ENCODE measurements at places on chromosomes 16 and 17.

DNA sequence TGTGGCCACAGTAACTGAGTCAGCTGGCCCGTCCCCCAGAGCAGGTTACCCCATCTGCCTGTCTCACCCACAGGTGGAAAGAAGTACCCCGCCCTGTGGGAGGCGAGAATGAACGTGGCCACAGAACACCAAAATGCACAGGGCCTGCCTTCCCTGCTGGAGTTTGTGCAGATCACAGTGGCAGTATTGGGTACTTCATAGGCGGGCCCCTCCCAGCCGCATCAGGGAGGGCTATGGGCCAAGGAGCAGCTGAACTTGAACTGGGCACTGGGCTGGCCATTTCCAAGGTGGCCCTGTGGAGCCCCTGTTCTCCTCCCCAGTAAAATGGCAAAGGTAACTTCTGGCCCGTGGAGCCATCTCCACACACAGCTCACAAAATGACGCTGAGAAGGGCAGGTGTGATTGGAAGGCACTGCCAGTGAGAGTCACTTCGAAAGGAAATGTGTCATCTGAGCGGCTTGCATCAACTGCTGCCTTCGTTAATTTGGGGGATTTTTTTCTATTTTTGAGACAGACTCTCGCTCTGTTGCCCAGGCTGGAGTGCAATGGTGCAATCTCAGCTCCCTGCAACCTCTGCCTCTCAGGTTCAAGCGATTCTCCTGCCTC, 162.9 kb downstream of the ENGASE start:
- DNase-seq: no peak

DNA sequence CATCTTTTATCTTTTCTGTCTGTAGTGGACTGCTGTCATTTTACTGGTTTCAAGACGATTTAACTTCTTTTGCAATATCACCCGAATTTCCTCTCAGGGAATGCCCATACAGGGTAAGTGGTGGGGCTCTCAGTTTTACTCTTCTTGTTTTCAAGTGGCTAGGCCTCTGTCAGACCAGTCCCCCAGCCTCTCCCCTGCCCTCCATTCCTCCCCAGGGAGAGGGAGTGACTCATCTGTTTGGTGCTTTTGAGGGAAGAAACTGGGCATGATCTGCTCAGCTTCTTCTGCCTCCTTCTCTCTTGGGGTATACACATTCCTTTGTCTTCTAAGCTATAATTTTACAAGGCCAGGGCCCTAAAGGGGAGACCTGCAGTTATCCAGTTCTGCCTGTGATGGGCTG, 332.0 kb downstream of the CBLN1 start:
- DNase-seq: no peak

DNA sequence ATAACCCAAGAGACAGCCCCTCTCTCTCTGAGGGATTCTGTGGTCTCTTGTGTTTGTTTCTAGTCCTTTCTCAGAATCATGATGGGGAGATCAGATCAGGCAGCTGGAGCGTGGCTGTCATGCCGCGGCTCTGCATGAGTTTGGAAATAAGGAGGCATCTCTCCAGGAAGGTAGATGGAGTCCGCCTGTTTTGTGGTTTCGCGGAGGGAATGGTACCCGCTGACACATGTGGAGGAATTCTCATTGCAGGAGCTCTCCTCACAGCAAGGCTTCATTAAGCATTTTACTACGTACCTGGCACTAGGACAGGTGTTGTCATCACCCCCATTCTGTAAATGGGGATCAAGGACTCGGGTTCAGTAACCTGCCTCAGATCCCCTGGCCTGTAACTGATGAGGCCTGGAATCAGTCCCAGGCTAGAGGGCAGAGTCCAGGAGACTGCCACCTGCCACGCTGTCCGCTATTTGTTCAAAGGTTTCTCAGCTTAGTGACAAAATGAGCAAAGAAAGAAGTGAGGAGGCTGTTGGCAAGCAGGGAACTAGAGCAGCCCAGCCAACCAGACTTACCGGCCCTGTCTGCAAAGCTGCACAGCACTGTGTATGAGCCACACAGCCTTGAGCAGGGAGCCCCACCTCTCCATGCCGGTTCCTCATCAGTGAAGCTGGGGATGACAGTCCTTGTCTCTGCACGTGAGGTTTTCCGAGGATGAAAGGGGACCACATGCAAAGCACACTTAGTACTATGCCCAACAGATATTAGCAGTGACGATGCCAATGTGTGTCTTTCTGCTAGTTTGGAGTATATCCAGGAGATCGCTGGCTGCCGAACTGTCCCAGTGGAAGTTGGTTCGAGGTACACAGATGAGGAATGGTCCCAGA, 11.0 kb downstream of the KDM8 start:
- DNase-seq: no peak

- DNase-seq: peak; percentile 51
Measured at GRCh38 chr17:7589891-7590691, at the start of gene SOX15. Gene SOX15, minus strand, starts transcription at chr17:7590094. Its CDS starts 418 bp downstream, at chr17:7589676.

DNA sequence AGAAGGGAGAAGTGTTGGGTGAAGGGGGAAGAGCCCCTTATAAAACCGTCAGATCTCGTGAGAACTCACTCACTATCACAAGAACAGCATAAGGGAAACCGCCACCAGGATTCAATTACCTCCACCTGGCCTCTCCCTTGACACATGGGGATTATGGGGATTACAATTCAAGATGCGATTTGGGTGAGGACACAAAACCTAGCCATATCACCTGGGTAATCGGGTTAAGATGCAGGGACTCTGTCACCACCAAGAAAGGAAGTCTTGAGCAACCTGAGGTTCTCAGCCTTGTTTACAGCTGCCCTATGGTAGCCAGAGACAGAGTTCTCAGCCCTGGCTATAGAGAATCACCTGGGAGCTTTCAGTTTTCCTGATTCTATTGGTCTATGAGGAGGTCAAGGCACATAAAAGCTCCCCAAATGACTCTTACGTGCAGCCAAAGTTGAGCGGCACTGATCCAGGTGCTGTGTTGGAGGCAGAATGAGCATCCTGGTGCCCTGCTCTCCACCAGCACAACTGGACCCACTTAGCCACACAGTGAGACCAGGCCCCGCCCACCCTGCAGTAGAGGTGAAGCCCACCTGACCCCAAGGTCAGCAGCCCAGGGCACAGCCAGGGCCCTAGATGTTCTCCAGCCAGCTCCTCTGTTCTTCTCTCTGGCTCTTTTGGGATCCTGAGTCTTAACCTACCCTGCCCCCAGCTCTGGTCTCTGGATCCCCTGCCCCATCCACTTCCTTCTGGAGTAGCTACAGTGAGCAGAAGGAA, 138.5 kb upstream of the CDH5 start:
- DNase-seq: no peak

DNA sequence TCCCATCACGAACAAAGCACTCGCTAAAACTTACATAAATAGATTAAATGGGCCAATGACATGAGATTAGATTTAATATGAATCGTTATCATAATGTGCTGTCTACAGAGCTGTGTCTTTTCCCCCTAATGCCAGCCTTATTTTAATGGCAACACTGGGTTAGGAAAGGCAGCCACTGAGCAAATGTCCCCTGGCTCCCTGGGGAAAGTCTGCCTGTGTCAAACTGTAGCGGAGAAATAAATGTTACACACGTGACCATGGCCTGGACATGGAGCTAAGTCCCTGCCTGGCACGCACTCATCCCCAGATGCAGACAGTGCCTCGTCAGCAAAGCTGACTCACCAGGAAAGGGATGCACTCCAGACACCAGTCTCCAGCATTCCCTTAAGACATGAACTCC, 61.3 kb upstream of the SDK2 start:
- peak; percentile 38 for DNase-seq

- DNase-seq: no peak
Measured at GRCh38 chr16:73091174-73091573, 43.2 kb upstream of the ZFHX3 start.

- DNase-seq: peak; percentile 34
Measured at GRCh38 chr17:82775001-82775823, 23.3 kb downstream of the TBCD start.

DNA sequence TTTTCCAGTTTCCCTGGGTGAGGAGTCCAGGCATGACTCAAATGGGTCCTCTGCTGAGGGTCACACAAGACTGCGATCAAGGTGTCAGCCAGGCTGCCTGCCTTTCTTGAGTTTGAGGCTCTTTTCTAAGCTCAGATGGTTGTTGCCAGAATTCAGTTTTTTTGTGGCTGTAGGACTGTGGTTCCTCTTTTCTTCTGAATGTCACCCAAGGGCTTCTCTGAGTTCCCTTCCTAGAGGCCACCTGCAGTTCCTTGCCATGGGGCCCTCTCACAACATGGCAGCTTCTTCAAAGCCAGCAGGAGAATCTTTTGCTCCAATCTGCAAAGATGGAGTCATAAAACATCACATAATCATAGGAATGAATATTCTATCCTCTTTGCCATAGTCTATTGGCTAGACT, 17.5 kb downstream of the LIMD2 start:
- DNase-seq: no peak

DNA sequence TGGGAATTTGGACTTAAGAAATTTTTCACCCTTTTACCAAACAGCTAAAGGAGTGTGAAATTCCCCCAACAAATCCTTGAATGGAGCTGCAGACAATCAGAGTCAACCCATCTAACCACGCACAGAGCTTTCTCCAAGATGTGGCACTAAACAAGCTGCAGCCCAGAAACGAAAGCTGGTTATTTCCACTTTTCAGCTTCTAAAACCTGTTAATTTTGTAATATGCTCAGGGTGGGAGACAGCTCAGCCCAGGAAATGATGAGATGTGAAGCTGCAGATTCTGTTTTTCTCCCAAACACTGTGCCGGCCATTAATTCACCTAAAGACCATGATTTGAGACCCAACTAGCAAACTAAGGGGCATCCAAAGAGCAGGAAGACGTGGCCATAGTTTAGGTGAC, 33.2 kb upstream of the ABR start:
- DNase-seq: no peak

DNA sequence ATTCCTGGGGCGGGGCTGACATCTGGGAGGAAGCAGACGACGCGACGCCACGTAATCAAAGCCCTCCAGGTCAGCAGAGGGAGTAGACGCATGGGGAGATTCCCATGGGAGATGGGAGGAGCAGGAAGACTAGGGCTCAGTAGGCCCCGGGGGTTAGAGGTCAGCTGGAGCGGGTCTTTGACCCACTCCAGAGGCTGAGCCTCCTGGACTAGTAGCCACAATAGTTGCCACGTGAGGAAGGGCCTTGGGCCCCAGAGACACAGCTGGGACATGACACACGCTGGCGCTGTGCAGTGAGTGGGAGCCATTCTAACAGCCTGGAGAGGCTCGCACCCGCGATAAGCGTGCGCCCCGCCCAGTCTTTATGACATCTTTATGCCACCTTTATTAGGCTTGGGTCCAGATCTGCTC, 95.7 kb upstream of the AMZ2 start:
- DNase-seq: no peak

- peak; percentile 37 for DNase-seq
Measured at GRCh38 chr17:81666092-81666341, 388 bp downstream of the OXLD1 start.

DNA sequence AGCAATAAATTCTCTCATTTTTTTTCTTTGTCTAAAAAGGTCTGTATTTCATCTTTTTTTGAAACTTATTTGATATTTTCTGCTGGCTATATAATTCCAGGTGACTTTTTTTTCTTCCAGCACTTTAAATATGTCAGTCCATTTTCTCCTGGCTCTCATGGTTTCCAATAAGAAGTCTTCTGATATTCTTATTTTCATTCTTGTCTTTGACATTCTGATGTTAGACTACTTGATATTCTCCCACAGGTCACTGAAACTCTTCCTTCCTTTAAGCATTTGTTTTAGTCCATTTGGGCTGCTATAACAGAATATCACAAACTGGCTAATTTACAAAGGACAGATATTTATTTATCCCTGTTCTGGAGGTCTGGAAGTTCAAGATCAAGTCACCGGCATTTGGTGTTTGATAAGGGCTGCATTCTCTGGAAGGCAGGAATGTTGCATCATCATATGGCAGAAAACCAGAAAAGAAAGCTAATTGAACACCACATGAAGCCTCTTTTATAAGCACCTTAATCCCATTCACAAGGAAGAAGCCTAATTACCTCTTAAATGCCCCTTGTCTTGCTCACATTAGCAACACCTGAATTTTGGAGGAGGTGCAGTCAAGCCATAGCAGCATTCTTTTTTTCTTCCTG, 242.1 kb upstream of the TNRC6C start:
- DNase-seq: peak; percentile 26

DNA sequence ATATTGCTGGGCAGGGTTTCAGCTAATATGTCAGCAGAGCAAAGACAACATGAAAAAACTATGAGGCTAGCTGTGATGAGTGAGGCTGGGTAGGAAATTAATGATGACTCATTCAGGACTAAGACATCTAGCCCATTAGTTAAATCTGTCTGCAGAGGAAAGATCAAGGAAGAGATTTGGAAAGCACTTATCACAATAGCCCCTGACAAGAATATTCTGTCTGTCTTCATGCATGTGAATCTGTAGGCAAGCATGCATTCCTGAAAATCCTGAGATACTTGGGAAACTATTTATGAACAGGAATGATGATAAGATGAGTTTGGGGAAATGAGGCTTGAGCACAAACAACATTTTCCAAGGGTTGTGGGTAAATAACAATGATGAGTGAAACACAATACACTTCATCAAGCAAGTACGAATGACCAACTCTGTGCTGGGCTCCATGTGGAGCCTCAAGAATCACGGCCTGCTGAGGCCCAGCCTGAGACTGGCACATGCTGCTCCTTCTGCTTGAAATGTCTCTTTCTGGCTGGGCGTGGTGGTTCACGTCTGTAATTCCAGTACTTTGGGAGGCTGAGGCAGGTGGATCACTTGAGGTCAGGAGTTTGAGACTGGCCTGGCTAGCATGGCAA, 96.5 kb upstream of the ASIC2 start:
- peak; percentile 1 for DNase-seq

DNA sequence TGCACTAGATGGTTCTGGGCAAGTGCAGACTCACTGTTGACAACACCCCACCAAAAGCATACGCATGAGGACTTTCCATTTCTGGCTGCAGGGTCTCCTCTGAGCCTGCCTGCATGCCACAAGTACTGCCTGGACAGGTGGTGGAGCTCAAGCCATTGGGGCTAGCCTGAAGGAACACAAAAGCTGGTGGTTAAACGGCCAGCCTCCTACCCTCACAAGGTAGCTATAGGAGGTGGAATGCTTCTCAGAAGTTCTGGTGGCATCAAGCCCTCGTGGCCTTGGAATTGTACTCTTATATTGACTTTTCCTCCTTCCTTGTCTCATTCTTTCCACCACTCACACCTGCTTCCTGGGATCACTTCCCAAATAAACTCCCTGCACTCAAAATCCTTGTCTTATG, 56.6 kb upstream of the BCAR1 start:
- DNase-seq: no peak

- DNase-seq: peak; percentile 77
Measured at GRCh38 chr16:12017558-12017957, 41.0 kb downstream of the SNX29 start.

- no peak for DNase-seq
Measured at GRCh38 chr16:72018470-72018869, 9.9 kb downstream of the DHODH start.

DNA sequence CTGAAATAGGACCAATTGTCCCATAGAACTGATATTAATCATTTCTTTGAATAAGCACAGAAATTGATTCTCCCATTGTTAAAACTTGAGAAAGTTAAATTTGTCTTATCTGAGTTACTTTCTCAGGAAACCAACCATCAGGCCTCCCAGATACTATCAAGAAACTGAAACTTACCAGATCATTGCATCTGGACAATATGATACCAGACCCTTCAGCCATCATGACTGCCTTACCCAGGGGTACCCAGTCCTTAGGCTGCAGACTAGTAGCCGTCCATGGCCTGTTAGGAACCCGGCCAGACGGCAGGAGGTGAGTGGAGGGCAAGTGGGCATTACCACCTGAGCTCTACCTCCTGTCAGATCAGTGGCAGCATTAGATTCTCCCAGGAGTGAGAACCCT, 7.8 kb downstream of the STXBP4 start:
- no peak for DNase-seq

Data from iris pigment epithelial cell (primary cell).